HCT116 (cell line): ENCODE measurements at places on chromosomes 5 and 9.

GRCh38 chr5:33105521-33105941 lies 335.2 kb upstream of the TARS1 start:
- DNase-seq = no peak

- peak; percentile 69 for DNase-seq
Observed at GRCh38 chr9:73179589-73179988, 27.9 kb downstream of the ANXA1 start.

DNA sequence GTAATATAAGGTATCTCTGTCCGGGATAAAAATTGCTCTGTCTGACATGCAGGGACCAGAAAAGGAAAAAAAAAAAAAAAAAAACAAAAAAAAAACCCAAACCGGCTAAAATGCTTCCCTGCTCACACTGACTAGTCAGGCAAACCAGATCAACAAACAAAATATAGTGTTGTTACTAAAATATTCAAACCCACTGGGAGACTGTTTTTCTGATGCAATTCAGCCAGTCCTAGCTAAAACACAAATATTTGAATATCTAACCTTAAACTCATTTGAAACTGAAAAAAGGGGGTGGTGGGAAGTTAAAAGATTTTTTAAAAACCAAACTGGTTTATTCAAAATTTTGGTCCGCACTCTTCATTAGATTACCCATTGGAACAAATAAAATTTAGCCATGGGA lies 61.0 kb downstream of the APBA1 start:
- no peak for DNase-seq

GRCh38 chr9:136386018-136386417 lies 12.5 kb upstream of the CARD9 start:
- no peak for DNase-seq

- no peak for DNase-seq
Observed at GRCh38 chr9:118395415-118395814, 691.2 kb downstream of the TLR4 start.

DNA sequence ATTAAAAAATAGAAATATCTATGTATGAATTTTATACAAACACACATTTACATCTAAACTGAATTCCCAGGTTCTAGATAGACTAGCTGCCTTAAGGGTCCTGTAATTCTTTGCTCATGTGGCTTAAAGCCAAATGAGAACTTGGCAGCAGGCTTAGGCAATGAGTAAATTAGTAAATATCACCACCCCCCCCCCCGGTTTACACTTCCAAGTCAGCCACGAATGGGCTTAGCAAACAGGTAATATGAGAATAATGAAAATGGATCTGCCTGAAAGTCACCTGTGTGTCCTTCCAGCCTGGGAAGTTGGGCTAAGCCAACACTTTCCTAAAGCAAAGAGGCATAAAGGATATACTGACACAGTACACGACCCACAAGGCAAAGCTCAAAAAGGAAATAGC lies 108.6 kb downstream of the KLHL3 start:
- DNase-seq = no peak

GRCh38 chr9:23779220-23779619 lies 46.8 kb downstream of the ELAVL2 start:
- no peak for DNase-seq

DNA sequence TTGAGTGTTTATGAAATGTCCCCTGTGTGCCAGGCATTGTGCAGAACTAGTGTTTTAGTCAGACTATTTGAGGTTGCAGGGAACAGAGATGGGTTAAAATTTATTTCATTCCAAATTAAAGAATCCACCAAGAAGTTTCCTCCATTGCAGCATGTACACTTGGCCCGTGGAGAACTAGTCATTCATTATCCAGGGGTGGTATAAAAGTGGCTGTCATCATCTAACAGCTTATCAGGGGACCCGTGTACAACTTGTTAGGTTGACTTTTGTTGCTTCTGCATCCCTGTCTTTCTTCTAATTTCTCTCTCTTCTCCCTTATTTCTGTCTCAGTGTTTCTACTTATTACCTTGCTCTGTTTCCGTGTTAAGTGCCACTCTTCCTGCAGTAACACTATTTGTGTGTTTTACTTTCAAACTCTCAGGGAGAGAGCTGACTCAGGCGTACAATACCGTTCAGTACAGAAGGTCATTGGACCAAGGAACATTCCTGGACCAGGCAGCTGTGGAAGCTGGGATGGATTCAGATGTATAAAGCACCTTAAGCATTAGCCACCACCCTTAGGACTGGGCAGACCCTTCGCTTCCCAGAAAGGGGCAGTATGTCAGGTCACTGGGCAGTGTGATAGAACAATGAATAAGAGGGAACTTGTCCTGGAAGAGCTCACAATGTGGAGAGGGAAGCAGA lies 36.1 kb downstream of the MAP3K1 start:
- DNase-seq = no peak

GRCh38 chr9:134382733-134383132 lies 56.5 kb downstream of the RXRA start:
- DNase-seq = no peak

DNA sequence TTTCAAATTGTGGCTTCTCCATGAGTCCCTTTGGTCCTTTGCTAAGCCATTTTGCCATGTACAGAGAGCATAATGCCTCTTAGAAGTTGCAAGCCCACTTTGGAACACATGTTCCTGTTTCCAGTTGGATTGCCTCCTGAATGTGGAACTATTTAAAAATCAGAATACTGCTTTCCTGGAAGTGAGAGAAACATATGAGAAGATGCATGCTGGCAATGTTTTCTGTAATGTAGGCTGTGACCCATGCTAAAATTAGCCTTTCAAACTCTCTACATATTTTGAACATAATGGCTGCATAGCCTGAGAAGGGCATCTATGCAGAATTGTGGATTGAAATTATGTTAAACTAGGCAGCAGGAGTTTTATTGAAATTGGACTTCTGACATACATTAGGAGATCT lies 175.5 kb upstream of the PAPPA start:
- no peak for DNase-seq

- no peak for DNase-seq
Observed at GRCh38 chr5:79702606-79703380, 13.2 kb downstream of the CMYA5 start.

GRCh38 chr9:81462801-81463200 lies 226.5 kb downstream of the TLE1 start:
- DNase-seq = no peak

DNA sequence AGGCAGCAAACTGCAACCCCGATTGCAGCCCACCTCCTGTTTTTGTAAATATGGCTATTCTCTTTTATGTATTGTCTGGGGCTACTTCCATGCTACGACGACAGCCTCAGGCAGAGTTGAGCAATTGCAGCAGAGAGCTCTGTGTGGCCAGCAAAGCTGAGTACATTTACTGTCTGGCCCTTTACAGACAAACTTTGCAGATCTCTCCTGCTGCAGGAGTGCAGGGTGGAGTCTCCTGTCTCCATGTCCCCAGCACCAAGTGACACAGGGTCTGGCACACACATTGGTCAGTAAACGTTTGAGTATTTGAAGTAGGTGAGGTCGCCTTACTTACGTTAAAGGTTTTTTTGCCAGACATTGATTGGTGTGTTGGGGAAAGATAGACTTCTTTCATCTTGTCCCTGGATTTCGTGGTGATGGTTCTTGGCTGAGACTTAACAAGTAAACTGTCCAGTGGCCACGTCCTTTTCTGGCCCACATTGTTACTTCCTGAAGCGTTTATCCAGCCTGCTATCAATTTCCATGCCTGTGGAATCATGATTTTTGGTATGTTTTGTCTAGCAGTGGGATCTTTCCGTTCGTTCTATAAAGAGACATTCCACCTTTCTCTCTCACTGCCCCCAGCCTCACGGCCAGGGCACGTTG lies 27.2 kb downstream of the PRRC2B start:
- DNase-seq = no peak

DNA sequence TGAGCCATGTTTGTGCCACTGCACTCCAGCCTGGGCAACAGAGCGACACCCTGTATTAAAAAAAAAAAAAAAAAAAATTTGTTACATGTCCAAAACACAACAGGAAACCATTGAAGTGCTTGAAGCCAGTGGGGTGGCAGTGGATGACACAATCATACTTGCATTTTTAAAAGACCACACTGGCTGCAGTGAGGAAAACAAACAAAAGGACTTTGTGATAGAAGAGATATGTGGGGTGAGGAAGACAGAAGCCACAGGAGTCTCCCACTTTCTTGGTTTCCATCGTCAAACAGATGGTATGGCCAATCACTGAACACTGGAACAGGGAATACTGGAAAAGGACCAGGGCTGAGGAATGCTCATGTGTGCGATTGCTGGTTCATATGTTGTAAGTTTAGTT lies 20.9 kb upstream of the COMMD10 start:
- DNase-seq = no peak

DNA sequence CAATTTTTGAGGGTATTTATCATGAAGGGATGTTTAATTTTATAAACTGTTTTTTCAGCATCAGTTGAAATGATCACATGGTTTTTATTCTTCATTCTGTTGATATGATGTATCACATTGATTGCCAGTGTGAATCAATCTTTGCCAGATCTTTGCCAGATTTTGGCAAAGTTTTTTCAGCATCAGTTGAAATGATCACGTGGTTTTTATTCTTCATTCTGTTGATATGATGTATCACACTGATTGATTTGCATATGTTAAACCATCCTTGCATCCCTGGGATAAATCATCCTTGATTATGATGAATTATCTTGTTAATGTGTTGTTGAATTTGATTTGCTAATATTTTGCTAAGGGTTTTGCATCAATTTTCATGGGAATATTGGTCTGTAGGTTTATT lies 140.9 kb upstream of the TAS2R1 start:
- no peak for DNase-seq

- peak; percentile 59 for DNase-seq
Observed at GRCh38 chr9:19184144-19184917, 46.2 kb upstream of the DENND4C start.

GRCh38 chr5:89313804-89314588 lies 431.0 kb upstream of the MEF2C start:
- DNase-seq = peak; percentile 41

DNA sequence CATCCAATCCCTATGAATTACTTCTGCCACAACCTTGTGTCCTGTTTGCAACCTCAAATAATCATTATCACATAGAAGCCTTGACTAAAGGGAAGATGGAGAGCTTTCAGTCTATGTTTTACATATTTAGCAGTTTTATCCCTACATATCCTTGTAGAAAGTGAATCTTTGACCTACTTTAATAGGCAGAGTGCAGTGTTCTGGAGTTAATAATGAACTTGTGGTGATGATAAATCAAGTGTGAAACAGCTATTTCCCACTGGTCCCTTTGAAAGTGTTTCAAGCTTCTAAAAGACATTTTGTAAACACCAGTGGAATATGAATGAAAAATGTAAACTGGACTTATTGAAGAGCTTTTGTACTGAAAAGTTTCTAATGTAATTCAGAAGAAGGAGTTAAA lies 406.7 kb downstream of the GABRG2 start:
- DNase-seq = no peak

- no peak for DNase-seq
Observed at GRCh38 chr9:89776795-89777525, 172.1 kb downstream of the GADD45G start.
